ENCODE measurements at places on chromosomes 11 and 22.

DNA sequence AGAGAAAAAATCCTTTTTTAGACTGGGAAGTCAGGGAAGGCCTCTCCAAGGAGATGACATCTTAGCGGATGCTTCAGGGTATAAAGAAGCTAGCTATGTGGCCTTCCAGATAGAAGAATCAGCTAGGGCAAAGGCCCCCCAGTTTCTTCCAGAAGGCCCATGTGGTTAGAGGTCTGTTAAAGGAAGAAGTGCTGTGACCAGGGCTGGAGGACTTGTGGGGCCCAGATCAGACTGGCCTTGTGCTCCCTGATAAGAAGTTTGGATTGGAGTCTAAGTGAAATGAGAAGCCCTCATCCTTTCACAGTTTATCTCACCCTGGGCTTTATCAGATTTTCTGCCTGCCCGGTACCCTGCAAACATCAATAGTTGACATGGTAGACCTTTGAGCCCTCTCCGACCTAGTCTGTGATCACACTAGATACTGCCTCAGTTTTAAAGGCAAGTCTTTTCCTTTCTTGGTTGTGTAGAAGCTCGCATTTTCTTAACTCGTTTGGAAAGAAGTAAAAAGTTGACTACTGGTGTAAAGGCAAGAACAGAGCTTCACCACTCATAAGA lies 7.8 kb downstream of the AMPD3 start:
- DNase-seq: no peak

GRCh38 chr11:3021125-3021524 lies 29.0 kb upstream of the NAP1L4 start:
- no peak for DNase-seq

DNA sequence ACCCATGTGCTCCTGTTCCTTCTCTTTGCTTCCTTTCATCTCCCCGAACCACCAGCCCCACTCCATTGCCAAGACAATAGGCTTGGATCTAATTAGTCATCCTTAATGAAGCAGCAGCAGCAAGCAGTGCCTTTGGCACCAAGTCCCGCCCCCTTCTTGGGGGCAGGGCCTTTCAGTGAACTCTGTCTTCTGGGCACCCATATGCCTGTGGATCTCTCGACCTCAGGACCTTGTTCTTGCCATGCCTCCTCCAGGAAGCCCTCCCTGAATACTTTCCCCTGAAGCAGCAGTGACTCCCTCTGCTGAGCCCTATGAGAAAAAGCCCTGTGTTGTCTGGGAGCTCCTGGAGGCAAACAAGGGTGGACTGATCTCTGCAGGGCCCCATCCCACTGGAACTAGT lies 32.1 kb downstream of the ARHGEF17 start:
- DNase-seq: no peak

GRCh38 chr22:20240900-20241299 lies 27.2 kb downstream of the RTN4R start:
- DNase-seq: no peak

- no peak for DNase-seq
These were observed 51.5 kb downstream of the RTL6 start for GRCh38 chr22:44446483-44446882.

GRCh38 chr22:41683616-41684015 lies 5.1 kb downstream of the SNU13 start:
- no peak for DNase-seq

- no peak for DNase-seq
These were observed 7.8 kb downstream of the MRGPRF start for GRCh38 chr11:69005183-69005630.

DNA sequence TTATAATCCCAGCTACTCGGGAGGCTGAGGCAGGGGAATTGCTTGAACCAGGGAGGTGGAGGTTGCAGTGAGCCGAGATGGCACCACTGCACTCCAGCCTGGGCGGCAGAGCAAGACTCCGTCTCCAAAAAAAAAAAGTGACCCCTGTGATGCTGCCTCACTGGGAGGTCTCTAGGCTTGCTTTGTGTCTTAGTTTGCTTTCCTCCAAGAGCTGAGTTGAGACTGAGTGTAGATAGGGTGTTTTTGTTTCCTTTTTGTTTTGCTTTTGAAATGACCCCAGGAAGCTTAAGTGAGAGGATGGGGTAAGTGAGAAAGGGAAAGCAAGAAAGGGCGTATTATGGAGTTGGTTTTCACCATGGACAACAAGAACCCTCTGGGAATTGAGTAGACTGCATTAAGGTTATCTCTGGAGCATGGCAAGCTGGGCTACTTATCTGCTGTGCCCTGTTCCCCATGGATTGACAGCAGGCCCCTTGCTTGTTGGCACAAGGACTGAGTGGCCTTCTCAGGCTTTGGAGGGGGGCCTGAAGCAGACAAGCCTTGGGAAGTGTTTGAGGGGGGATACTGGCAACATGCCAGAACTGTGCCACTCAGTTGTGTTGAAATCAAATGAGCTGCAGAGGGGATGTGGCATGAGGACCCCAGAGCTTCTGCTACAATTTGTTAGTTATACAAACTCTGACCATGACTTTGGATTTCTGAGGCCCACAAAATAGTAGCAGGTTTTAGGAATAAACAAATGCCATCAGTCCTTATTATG lies 300.6 kb upstream of the C11orf87 start:
- DNase-seq: no peak

DNA sequence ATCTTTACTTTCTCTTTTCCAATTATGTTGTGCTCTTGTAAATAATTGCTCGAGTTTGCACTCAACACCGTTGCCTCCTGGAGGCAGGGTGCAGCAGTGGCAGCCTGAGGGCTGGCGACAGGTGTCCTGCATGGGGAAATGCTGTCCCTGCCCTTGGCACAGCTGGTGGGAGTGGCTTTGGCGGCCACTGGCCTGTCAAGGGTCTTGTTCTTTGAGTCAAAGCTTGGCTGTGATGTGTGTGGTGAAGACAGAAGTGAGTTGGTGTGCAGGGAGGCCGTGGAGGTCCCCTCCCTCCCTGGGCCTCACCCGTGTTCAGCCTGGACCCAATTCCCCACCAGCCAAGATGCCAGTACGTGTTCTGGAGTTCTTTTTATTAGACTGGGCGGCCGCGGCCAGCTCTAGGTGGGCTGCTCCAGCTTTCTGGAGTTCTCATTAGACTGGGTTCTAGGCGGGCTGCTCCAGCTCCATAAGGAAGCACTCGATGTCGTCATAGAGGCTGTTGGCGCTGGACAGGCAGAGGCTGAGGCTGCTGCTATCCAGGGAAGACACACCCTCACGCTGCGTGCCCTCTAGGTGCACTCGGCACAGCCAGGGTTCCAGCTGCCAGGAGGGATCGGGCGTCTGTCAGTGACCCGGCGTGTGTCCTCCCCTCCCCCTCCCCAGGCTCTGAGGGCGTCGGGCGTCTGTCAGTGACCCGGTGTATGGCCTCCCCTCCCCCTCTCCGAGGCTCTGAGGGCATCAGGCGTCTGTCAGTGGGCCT lies 3.4 kb downstream of the IRF7 start:
- DNase-seq: no peak

- DNase-seq: no peak
These were observed 35.3 kb downstream of the KIAA0930 start for GRCh38 chr22:45205276-45205925.

DNA sequence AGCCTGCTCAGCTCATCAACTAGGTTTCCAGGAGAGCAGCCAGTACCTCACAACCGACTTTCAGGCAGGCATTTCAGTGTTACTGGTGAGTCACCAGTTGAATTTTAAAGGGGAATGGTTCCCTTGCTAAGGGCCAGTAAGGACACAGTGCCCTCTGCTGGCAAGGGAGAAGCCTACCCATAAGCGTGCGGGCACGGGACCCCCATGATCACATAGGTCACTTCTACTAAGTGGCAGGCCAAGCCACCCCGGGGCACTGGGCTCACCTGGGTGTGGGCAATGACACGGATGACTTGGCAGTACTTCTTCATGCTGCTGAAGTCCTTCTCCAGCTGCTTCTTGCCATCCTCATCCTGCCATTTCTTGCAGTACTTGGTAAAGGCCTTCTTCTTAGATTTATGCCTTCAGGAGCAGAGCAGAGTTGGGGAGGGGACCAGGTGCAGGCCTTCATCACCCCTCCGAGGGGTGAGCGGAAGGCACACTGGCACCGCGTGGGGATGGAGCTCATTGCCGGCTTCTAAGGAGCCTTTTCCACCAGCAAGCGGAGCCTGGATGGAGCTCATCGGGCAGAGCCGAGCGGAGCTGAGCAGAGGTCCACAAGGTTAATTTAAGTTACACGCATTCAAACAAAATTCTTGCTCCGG lies 2.9 kb downstream of the RPL3 start:
- peak; percentile 46 for DNase-seq

DNA sequence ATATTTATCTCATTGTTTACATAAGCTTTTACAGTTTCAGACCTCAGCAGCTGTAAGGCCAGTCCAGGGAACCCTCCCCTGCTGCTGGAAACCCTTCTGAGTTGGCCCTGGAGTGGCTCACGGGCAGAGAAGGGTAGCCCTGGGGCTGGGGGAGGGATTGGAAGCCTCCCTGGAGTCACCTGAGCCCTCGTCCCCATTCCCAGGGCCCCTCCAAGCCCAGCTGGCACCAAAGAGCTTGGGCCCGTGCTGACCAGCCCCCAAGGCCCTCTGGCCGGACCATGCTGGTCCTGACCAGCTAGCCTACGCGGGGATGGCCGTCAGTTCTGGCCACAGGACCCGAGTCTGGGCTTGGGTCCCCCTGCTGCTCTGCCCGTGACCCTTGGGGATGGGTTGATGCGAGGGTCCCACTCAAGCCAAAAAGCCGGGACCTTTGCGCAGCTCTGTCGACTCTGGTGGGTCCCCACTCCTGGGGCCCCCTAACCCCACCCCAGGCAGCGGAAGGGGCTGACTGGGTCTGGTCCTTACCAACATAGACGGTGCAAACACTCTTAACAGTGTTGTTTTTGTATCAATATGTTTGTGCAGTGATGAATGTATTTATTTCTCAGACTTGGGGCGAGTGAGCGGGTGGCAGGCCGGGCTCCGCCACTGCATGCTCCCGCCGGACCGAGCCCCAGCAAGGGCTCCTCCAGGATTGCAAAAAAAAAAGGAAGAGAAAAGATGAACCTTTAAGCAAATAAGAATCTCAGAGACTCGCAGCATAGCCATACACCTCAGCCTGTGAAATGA lies 17.5 kb upstream of the TMEM191C start:
- DNase-seq: no peak

DNA sequence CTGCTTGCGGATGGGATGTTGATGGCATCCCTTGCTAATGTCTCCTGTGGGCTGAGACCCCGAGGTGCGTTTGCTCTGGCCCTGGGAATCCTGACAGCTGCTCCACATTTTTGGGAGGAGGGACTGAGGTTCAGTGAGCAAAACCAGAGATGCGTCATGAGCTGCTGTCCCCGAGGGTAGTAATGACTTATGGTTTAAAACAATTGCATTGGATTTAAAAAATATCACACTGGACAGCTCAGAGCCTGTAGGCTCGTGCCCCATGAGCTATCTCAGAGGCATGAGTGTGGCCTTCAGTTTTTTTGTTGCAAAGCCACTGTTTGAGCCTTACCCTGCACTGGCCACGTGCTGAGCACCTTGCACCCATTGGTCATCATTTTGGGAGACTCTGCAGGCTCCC lies 20.9 kb upstream of the PARVG start:
- DNase-seq: no peak

All from stimulated activated CD4-positive, alpha-beta T cell treated with anti-CD3 and anti-CD28 coated beads, Interleukin-1b, Interleukin-23, amount 100 ng/mL, for 1 hour (primary cell).